ENCODE measurements at places on chromosomes 2 and 18.

GRCh38 chr2:84309281-84309680 lies 149.8 kb downstream of the SUCLG1 start:
- no peak for DNase-seq

- no peak for DNase-seq
These were observed 97.1 kb upstream of the PXDN start for GRCh38 chr2:1841461-1841860.

DNA sequence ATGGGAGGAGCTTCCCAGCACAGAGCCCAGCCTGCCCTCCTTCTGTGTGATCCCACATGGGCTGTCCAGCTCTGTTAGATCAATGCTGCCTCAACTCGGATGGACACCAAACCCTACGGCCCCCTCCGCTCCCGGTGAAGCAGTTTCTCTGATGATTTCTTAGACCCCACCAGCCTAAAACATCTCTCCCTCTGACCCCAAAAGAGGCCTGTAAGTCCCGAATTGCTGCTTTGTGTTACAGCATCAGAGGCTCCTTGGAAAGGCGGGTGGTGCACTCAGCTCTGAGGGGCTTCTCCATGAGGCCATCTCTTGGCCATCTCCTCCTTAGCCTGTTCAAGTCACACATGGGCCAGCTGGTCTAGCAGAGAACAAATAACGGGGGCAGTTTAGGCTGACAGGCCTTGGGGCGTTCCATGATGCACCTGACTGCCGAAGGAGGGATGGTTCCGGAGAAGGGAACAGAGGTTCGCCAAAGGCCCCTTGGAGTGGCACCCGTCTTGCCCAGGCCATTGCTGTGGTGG lies 240.7 kb downstream of the SH3RF3 start:
- no peak for DNase-seq

DNA sequence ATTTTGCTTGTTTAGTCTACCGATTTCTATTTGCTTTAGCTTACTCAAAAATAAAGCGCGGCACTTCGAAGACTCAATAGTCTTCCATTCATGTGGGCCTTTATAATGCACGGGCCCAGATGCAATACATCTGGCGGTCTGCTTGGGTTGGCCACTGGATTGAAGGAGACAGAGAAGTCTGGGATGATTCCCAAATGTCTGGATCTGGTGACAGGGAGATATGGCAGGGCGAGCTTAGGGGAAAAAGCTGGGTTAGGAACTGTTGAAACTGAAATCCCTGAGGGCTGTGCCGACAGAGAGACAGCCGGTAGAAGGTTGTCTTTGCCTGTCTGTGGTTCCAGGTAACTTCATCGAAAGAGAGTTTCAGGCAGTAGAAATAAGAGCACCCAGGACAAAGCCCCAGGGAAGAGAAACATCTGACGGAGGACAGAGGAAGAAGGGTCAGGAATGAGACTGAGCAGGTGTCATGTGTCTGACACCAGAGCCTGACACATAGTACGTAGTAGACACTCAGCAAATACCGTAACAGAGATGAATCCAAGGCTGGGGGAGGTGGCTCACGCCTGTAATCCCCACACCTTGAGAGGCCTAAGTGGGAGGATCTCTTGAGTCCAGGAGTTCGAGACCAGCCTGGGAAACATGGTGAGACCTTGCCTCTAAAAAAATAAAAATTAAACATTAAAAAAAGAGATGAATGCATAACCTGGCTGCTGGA lies 13.6 kb downstream of the CLUL1 start:
- no peak for DNase-seq
